ENCODE measurements at places on chromosomes 7 and 10.
A peak's percentile ranks its signal among the peaks of the same experiment; 100 is the strongest.

- peak; percentile 49 for DNase-seq
Measured at GRCh38 chr10:124152139-124153022, 59.0 kb upstream of the CHST15 start.

DNA sequence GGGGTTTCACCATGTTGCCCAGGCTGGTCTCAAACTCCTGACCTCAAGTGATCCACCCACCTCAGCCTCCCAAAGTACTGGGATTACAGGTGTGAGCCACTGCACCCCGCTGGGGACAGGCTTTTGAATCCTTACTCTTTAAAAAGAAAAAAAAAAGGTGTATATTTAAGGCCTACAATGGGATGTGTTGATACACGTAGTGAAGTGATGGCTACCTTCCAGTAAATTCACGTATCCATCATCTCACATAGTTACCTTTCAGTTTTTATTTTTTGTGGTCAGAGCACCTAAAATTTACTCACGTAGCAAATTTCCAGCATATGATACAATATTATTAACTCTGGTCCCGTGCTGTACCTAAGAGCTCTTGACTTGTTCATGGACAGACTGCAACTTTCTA lies 119.5 kb upstream of the INSYN2A start:
- DNase-seq, result no peak

GRCh38 chr10:77756319-77757232 lies 119.0 kb upstream of the KCNMA1 start:
- DNase-seq, result peak; percentile 24

DNA sequence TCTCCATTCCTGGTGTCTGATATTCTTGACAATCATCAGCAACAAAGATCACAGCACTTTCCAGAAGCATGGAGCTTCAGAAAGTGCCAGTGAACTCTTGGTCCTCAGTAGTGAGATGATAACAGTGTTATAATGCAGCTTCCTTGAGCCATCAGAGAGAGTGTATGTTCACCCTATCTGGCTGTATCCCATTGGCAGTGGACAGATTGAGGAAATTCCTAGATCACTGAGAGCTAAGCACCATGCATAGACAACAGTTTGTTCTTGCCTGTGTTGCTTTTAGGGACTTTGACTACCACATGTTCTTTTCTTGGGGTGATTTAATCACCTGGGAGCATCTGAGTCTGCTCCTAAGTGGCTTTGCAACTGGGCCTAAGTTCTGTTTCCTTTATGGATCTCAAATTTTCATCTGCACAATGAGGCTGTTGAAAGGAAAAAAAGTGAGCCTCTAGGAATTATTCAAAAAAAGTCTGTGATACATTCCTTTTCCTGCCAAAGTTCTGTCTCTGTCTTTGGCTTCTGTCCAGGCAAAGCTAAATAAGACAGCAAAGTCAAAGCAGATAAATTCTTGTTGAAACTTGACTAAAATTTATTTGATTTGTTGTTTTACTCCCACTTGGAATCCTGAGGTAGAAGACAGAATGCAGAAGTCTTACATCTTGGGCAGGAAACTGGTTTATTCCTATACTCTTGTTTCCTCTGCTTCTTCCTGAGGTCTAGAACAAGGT lies 14.5 kb upstream of the ZNF282 start:
- DNase-seq, result no peak

DNA sequence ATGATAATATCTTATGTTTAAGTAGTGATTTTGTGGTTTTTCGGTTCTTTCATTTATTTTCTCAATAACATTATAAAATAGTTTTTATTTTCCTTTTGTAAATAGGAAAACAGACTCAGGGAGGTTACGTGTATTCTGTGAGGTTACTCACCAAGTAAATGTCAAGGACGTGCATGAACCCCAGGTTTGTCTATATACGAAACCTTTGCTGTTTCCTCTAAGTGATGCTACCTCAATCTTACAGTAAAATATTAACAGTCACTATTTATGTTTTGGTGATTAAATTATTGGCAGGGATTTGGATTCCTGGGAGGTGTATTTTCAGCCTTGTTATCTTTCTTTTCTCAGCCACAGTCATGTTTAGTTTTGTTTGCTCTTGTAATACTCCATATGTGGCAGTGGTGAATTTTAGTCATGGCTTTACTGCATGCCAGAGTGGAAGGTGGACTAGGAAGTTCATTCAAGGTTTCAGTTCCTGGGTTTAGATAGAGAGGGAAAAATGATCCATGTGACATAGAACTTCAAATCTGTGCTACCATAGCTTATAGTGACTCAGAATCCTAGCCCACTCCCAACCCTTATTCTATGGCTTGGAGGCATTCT lies 139.9 kb downstream of the ARL4A start:
- DNase-seq, result no peak

GRCh38 chr10:83585686-83586085 lies 553.6 kb upstream of the GHITM start:
- no peak for DNase-seq

- no peak for DNase-seq
Measured at GRCh38 chr10:59234194-59234593, 57.8 kb downstream of the PHYHIPL start.

- DNase-seq, result peak; percentile 52
Measured at GRCh38 chr7:22356010-22356691, 803 bp downstream of the RAPGEF5 start.

- DNase-seq, result peak; percentile 5
Measured at GRCh38 chr10:86654411-86655172, at the start of gene OPN4. Gene OPN4 (plus strand): TSS chr10:86654547. CDS start chr10:86654784, 237 bp downstream.

- no peak for DNase-seq
Measured at GRCh38 chr10:127984945-127985344, 78.0 kb downstream of the PTPRE start.

DNA sequence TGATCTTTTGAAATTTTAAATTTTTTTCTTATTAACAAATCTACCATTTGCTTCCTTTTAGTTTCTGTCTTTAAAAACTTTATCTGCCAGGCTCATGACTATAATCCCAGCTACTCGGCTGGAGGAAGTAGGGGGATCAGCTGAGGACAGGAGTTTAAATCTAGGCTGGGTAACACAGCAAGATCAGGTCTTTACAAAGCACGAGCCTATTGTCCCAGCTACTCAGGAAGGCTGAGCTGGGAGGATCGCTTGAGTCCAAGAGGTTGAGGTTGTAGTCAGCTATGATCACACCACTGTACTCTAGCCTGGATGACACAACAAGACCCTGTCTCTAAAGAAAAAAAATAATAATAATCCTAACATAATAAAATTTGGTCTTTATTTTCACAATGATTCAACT lies 17.5 kb downstream of the DPY19L1 start:
- no peak for DNase-seq

DNA sequence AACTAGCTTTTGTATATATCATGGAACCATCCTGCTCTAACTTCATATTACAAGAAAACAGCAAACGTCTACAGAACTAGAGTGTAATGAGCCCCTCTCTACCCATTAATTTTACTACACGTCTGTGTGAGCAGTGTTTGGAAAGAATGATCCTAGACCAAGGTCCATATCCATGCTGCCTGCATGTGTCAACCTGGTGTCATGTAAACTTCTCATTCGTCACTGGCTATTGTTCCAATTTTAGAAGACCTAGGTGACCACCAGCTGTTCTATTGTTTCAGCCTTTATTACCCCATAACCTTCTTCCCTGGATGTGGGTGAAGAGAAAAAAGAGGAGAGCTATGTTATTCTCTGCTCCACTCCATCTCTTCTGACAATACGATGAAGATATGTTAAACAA lies 77.1 kb downstream of the CREM start:
- DNase-seq, result no peak

- no peak for DNase-seq
Measured at GRCh38 chr10:1737222-1738061, at the start of gene ADARB2. Gene ADARB2 (minus strand): TSS chr10:1737525.

DNA sequence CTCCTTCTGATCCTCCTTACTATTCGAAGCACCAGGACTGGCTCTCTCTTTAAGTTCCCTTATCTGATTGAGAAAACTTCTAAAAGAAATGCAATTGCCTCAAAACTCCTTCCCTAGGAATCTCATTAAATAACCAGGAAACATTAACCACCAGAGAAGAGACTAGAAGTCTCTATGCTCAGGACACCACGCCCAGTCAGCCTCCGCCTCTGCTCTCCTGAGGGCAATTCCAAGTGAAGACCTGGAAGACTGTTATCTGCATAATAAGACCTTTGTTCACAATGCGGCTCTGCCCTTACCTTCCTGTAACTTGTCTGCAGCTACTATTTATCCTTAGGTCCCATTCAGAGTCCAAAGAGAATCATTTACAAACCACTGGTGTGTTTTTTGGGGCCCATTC lies 78.8 kb downstream of the ELMO1 start:
- DNase-seq, result peak; percentile 61

GRCh38 chr10:9505546-9505945 lies 1451.1 kb downstream of the GATA3 start:
- DNase-seq, result no peak

- DNase-seq, result no peak
Measured at GRCh38 chr7:1428941-1429501, 30.2 kb downstream of the MICALL2 start.

DNA sequence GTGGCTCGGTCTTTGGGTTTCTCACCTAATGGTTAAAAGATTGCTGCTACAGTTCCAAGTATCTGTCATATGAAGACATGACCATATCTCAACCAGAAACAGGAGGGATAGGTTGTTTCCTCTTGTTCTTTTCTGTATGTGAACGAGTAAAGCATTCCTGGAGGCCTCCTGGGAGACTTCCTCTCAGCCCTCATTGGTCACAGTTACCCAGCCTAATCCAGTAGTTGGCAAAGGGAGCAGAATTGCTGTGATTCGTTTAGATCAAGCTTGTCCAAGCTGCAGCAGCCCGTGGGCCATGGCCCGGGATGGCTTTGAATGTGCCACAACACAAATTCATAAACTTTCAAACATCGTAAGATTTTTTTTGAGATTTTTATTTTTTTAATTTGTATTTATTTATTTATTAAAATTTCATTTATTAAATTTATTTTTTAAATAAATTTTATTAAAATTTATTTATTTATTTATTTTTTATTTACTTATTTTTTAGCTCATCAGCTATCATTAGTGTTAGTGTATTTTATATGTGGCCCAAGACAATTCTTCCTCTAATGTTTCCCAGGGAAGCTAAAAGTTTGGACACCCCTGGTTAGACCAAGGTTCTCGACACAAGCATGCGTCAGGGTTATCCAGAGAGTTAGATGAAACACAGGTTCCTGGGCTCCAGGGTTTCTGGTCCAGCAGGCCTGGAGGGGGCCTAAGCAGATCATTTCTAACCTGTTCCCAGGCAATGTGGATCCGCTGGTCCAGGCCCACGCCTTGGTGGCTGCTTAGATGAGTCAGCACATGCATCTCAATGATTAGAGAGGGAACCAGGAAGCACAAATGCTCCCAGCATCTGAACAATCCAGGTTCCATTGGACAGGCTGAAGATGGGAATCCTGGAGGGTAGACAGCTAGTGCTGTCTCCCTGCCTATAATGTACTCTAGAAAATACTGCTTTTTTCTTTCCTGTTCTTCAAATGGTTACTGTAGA lies 25.6 kb downstream of the CDC123 start:
- DNase-seq, result no peak

DNA sequence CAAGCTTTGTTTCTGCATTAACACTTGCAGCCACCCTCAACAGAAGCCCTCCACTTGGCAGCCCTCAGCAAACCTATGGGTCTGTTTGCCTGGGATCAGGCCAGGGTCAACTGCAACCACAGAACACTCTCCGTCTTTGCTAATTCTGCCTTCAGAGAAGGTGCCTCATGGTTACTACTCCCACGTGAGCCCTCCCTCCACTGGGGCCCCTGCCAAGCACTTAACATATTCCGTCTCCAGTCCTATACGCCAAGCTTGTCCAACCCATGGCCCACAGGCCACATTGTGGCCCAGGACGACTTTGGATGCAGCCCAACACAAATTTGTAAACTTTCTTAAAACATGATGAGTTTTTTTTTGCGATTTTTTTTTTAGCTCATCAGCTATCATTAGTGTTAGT lies 54.7 kb downstream of the HSPA12A start:
- DNase-seq, result no peak

DNA sequence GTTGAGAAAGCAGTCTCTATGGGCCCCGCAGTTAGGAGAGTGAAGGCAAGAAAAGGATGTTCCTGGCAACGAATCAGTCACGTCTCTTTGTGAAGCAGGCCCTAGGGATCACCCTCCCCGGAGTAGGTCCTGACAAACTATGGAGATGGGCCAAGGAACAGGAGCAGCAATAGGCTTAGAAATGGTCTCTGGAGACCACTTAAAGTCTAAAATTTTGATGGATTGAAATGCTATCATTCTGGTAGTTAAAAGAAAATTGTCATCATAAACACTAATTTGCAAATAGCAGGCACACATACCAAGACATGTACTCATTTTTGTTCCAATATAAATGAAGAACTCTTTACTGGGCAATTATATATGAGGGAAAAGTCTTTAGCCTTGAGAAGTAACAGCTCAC lies 123.5 kb downstream of the ITGB8 start:
- DNase-seq, result no peak

GRCh38 chr7:137839903-137840779 lies 6.6 kb downstream of the DGKI start:
- no peak for DNase-seq

GRCh38 chr10:67978749-67979148 lies 94.3 kb downstream of the SIRT1 start:
- DNase-seq, result no peak

GRCh38 chr10:108338146-108338545 lies 1173.6 kb upstream of the SORCS1 start:
- DNase-seq, result no peak

- DNase-seq, result no peak
Measured at GRCh38 chr10:29160150-29160617, 128.7 kb upstream of the LYZL1 start.

- no peak for DNase-seq
Measured at GRCh38 chr7:18520450-18521235, 25.1 kb downstream of the HDAC9 start.

GRCh38 chr7:28301148-28301641 lies 111.1 kb upstream of the CREB5 start:
- no peak for DNase-seq

- DNase-seq, result no peak
Measured at GRCh38 chr10:557792-558328, 131.6 kb downstream of the DIP2C start.

DNA sequence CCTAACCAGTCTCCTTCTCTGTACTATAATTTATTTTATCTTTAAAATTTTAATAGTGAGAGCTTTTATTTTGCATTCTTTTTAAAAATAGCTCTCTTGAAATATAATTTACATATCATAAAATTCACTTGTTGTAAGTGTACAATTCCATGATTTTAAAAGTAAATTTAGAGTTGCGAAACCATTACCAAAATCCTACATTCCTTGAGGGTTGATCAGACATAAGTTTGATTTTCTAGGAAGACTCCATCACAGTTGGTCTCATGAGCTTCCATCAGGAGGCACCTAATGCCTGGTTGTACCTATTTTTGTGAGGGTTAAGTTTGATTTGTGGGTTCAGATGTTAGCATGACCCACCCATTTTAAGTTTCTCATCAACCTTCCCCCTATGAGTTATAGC lies 108.1 kb downstream of the BMPER start:
- no peak for DNase-seq

GRCh38 chr10:103776878-103777591 lies 78.3 kb downstream of the SH3PXD2A start:
- DNase-seq, result no peak
